Thymus (tissue), 14 donors: ENCODE measurements at places on chromosomes 12 and 14. TPM values are rescaled to one million over a fixed set of nuclear protein-coding genes. Genes with fewer than 3 reads are reported as not detected.

ZFYVE1 gene
- polyA plus RNA-seq = 7.0 TPM

CYP27B1 gene
- polyA plus RNA-seq = 0.82 TPM

LMO3 gene
- 61.9 TPM for polyA plus RNA-seq

GDF3 gene
- polyA plus RNA-seq = 0.37 TPM

FOXN4 gene
- 0.14 TPM for polyA plus RNA-seq

ACSM4 gene
- polyA plus RNA-seq = not detected

CCDC175 gene
- polyA plus RNA-seq = not detected

HOXC13 gene
- polyA plus RNA-seq = 0.07 TPM

ADCY6 gene
- polyA plus RNA-seq = 6.1 TPM

ALKBH1 gene
- polyA plus RNA-seq = 12.1 TPM

ZC2HC1C gene
- polyA plus RNA-seq = 7.2 TPM

PSME1 gene
- polyA plus RNA-seq = 255 TPM

RFX4 gene
- polyA plus RNA-seq = 0.23 TPM

MSI1 gene
- polyA plus RNA-seq = 0.25 TPM

VSIG10 gene
- 7.8 TPM for polyA plus RNA-seq

CCDC196 gene
- polyA plus RNA-seq = not detected

TAS2R20 gene
- polyA plus RNA-seq = 0.30 TPM

BICDL1 gene
- polyA plus RNA-seq = 67.6 TPM
